Thyroid gland (tissue), 4 donors: ENCODE measurements at places on chromosomes 6 and 20.

DNA sequence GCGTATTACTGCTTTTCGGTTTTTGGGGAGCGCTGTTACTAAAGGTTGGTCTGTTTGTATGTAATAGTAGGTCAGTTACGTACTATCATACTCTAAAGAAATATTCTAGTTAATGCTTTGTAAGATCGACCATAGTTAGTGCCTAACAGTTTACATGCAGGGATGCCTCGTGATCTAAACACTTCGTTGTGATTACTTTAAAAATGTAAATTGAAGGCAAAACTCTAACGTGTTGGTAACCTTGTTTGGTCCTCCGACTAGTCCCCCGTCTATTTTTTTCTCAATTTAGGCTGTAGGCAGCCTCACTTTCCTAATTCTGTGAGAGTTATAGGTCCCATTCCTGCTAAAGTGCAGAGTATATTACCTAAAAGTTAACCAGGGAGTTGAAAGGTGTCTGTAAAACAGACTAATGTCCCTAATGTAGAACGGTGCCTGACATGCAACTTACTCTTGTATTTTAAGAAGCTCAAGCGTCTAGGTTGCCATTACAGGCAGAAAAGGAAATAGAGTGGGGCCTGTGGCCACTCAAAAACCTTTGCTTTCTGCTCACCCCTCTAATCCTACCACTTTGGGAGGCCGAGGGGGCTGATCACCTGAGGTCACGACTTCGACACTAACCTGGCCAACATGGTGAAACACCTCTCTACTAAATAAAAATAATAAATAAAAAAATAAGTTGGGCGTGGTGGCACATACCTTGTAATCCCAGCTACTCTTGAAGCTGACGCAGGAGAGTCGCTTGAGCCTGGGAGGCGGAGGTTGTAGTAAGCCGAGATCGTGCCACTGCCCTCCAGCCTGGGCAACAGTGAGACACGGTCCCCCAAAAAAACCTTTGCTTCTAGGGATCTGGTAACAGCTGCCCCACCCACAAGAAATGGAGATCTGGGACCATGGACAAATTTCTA, 37.8 kb downstream of the HFE start:
- peak; percentile 18 for DNase-seq

DNA sequence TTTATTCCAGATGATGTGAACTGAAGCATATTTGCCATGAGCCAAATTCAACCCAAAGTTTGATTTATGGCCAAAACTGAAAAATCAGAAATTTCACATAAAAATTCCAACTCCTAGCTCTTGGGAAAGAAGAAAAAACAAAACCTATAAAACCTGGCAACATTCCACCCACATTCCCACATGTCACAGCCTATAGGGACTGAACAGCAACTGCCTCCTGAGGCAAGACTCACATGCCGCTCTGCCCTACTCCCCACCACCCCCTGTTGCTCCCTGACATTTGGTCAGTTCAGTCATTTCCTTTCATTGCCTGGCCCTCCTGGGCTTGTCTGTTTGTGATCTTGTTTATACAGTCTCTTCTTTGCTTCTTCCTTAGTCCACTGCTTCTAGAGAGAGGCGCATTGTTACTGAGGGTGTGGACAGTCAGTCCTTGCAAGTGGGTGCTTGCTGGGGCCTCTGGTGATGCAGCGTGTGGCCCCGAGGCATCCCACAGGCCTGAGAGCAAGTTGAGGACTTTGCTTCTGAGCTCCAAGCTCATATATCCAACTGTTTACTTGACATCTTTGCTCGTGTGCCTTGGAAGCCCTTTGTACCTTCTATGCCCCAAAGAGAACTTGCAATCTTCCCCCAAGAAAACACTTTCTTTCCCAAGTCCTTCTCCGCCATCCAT, 31.4 kb downstream of the NFATC2 start:
- DNase-seq, result no peak

DNA sequence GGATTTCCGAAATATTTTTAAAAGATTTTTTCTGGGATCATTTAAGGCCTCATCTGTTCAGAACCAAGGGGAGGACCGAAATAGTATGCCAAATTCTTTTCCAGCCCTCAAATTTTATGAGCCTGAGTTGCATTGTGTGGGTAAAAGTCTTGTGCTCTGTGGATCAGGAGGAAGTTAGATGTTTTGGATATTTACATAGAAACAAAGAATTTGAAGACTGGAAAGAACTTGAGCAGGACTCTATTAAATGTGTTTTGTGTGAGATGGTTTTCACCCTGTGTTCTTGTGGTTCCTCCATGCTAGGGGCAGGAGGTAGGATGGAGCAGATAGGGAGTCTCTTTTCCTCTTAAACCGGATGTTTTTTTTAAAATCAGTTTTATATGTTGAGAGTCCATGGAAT, 329.1 kb downstream of the LAMA2 start:
- no peak for DNase-seq

DNA sequence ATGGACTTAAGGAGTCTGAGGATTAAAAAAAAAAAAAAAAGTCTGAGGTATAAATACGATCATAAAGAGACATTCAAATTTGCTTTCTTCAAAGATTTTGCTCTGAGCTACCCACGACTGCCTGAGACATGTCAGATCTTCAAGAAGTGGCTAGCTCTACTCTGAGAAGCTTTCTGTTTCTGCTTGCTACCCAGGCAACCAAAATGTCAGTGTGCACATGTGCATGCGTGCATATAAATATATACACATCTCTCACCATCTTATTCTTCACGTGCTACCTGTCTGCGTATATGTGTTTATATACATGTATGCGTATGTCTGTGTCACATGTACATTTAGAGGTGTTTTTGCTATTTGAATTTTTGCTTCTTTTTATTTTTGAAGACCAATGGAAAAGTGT, 299.6 kb upstream of the STXBP5 start:
- no peak for DNase-seq

DNA sequence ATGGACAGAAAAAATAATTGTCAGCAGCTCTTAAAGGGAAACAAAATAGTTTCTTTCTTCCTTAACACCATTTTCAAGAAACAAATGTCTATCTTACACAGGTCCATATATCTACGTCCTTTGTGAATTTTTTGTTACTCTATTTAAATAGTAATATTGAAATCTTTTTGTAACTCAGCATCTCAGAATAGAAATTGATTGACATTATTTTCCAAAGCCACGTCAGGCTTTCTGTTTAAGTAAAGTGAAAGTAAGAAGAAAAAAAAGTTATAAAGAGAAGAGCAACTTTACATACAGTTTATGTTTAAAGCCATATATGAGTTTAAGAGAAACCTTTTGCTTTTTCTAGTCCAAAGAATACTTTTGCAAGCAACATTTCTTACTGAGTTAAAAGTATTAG, 402.9 kb upstream of the SOX4 start:
- no peak for DNase-seq

GRCh38 chr6:41600499-41601247, 37.6 kb upstream of the MDFI start:
- DNase-seq, result no peak

DNA sequence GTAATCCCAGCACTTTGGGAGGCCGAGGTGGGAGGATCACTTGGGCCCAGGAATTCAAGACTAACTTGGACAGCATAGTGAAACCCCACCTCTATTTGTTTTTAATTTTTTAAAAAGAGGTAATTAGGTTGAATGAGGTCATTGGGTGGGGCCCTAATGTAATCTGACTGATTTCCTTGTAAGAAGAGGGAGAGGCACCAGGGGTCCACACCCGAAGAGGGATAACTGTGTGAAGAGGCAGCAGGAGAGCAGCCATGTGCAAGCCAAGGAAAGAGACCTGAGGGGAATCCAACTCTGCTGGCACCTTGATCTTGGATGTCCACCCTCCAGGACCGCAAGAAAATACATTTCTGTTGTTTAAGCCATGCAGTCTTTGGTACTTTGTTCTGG, 63.4 kb downstream of the QRSL1 start:
- no peak for DNase-seq

- DNase-seq, result no peak
Measured at GRCh38 chr6:160500639-160501038, 152.5 kb downstream of the SLC22A3 start.

DNA sequence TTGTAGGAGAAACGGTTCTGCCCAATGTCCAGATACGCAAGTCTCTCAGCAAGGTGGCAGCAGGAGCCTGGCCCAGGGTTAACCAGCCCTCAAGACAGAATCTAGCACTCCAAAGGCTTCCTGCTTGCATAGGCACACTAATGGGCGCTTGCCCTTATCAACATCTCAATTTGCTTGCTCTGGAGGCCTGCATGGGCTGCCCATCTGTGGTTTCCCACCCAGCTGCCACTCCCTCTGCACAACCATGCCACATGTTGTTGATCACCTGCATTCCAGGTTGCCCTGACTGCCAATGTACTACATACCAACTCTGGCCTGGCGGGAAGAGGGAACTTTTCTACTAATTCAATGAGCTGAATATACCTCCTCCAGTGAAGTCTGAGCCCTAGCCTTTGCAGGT, 74.6 kb downstream of the ATG5 start:
- no peak for DNase-seq

DNA sequence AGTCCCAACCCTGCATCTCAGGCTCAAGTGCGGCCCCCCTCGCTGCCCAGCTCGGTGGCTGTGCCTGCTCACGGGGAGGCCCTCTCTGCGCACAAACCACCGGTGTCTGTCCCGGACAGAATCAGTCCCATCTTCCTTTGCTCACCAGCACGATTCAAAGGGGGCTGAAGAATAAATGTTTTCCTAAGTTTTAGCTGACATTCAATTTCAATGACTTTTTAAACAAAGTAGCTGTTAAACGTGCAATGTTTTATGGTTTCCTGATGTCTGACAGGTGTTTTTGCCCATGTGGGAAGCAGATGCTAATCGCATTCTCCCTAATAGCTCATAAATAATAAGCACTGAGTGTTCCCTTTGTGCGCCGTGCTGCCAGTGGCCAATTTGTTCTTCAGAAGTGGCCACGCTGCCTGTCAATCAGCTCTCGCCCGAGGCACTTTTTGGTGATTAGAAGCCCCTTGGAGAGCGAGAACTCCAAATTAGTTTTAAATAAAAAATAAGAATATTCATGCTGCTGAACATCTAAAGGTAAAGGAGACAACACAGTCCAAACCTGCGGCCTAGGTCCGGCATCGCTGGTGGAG, 26.3 kb downstream of the BHLHE23 start:
- DNase-seq, result no peak

DNA sequence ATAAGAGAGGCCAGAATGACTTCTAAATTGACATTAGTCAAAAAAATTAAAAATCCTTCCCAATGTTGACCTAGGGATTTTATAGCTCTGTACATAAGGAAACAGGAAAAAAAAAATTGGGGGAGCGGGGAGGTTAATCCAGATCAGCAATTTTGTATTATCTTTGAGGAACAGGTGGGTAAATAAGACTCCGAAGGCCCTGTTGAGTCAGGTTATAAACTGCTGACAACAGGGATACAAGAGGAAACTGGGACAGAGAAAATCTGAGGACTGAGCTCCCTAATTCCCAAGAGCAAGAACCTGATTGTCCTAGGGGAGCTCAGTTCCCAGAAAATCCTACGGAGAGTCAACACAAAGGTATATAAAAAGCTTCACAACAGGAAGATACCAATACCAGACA, 26.8 kb upstream of the CRIP3 start:
- DNase-seq, result no peak

- DNase-seq, result peak; percentile 66
Measured at GRCh38 chr6:73523434-73524123, 2.7 kb upstream of the EEF1A1 start.

GRCh38 chr6:5339786-5340185, 78.5 kb downstream of the FARS2 start:
- DNase-seq, result no peak

DNA sequence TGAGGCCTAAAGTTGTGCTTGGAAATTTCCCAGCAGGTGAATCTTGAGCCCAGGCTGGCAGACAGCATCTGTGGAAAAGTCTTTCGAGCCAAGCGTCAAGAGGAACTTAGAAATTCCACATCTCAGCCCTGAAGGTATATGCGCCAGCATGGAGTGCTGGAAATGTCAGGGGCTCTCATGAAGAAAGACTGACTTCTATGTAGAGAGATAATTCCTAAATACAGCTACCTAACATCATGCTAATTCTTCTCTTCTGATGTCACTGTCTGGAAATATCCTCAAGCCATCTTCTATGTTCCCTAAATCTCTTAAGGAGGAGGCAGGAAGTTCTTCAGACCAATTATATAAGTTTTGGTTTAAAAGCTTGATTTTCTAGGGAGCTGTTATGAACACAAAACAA, 492.4 kb upstream of the MARCKS start:
- DNase-seq, result no peak

DNA sequence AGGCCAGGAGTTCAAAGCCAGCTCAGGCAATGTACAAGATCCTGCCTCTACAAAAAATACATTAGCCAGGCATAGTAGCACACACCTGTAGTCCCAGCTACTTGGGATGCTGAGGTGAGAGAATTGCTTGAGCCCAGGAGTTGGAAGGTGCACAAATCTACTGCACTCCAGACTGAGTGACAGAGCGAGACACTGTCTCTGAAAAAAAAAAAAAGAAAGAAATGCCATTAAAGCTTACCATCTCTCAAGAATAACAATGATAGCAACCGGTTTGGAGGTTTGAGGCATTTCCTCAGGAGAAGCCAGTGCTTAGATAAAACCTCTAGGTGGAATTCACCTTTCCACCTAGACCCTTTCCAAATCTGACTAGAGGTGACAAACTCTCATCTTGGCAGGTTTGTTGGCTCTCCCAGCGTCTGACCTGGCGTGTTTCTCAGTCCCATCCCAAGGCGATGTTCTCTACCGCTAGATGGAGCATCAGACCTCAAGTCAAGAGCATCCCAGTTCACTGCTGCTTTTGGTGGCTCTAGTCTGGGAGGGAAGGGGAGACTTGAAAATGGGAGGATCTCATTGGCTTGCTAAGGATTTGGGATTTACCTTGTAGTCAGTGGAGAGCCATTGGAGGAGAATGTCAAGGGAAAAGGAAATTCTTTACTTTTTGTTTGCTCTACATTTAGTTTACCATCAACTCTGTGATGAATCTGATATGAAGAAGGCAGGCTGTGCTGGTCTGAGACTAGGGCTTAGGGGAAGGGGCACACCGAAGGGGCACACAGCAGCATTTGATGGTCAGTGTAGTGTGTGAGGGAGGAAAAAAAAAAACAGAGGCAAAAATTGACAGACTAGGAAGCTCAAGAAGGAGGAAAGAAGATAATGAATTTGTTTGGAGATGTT, 67.9 kb downstream of the NCOA7 start:
- peak; percentile 62 for DNase-seq

- DNase-seq, result no peak
Measured at GRCh38 chr6:169029861-169030260, 223.8 kb downstream of the THBS2 start.

DNA sequence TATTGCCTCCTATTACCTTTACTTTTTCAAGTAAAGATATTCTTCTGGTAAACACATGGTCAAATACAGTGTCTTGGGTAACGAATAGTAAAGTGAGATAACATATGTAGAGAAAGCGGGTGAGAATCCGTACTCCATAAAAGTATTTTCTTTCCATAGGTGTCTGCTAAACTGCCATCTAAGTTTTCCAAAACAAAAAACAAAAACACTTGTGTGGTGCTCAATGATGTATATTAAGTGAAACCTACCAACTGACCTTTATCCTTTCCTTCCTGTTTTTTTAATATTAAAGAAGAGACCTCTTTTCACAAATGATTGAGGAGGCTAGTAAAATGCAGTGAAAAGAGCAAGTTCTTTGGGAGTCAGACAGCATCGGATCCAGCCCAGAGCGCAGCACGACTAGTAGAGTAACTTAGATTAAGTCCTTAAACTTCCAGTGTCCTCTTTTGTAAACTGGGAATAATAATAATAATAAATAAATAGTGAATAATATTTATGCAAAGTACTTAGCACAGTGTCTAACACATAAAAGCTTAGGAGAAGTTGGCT, 437 bp upstream of the CDKAL1 start:
- DNase-seq, result no peak

GRCh38 chr6:70371454-70372105, 41.7 kb upstream of the FAM135A start:
- DNase-seq, result no peak

GRCh38 chr20:44714701-44715498, at the start of gene CCN5:
Gene CCN5, plus strand, starts transcription at chr20:44715369. Its CDS starts 22 bp downstream, at chr20:44715391.
- DNase-seq, result peak; percentile 83
